Stimulated activated CD8-positive, alpha-beta memory T cell treated with anti-CD3 and anti-CD28 coated beads, Interleukin-7, amount 100 ng/mL, for 1 hour (primary cell): ENCODE measurements at places on chromosomes 4 and X.

- no peak for DNase-seq
Observed at GRCh38 chrX:72308566-72309296, 3.0 kb upstream of the CITED1 start.

DNA sequence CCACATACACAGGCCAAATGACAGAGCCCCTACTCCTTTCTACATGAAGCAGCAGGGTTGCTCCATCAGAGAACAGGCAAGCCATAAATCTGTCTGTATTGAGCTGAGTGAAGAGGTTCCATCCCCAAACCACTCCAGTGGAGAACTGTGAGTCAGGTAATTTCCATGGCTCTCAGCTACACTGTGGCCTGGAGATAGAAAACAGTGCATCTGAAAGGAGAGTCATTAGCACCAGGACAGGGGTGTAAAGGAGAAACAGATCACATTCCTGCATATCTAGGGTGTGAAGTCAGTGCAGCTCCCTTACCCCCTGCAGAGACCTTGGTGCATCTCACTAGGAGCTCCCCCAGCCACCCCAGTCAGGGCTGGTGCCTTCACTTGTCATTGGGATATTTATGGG lies 314.7 kb downstream of the CHIC1 start:
- no peak for DNase-seq

DNA sequence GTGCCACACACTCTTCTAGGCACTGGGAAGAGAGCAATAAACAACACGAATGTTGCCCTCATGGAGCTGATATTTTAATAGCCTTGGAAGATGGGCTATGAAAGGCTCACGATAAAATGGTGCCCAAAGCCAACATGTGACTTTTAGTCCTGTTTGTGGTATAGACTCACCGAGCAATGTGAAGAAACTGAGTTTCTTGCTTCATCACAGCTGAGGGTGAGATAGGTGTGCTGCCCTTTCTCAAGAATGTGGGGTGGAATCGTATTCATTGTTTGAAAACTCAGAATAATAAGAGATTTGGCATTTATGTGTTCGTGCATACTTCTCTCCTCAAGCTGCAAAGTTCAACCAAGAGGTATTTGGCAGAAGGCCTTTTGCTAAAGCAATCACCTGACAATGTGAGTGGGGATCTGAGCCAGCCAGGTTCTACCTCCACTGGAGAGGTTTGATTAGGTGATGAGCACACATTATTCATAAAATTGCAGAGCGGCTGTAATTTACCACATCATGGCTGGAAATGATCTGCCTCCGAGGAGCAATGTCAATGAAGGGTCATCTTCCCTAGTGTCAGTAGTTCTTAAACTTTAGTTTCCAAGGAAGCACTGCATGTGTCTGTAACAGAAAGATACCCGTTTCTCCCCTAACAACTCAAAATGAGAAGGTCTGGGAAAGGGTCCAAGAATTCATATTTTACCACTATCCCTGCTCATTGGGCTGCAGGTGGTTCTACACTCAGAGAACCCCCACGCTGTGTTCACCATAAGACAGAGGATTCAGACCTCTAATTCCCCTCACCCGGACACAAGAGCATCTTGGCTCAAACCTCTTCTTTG lies 41.9 kb upstream of the CBR4 start:
- DNase-seq = no peak

- no peak for DNase-seq
Observed at GRCh38 chr4:118340109-118340508, 12.7 kb downstream of the PRSS12 start.

DNA sequence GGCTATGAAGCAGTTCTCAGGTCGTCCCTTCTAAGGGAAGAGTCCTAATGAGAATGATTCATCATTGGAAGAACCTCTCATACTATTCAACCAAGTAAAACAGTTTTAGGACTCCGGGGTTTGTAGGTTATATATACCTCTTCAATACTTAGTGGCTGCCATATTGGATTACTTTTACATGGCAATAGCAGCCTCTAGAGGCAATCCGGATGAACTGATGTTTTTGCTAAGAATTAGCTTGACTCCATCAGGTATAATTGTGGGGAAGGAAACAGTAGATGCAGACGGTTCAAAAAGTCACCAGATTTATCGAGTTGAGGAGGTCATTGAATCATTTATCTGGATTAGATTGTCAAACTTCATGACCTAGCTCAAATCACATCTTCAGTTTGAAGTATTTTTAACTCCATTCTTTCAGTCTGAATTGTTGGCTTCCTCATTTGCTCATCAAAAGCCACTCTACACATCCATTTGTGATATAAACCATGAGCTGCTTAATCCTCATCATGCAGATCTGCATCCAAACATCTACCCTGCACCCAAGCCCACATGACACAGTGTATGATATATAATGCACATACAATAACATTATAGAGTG lies 28.4 kb downstream of the GUCY1B1 start:
- no peak for DNase-seq

DNA sequence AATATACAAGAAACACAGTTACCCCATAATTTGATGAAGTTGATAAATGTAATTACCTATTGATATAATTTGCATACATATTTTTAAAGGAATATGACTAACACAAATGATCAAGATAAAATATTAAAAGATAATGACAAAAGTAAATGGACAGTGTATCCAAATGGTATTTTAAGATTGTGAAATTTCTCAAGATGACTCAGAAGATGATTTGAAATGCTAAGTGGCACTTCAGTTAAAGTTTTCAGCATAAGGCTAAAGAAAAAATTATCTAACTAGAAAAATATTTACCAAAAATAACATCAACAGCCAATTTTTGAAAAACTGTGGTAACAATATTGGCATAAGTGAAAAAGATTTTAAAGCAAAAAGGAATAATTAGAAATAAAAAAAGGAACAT lies 248.4 kb upstream of the NDST4 start:
- no peak for DNase-seq

DNA sequence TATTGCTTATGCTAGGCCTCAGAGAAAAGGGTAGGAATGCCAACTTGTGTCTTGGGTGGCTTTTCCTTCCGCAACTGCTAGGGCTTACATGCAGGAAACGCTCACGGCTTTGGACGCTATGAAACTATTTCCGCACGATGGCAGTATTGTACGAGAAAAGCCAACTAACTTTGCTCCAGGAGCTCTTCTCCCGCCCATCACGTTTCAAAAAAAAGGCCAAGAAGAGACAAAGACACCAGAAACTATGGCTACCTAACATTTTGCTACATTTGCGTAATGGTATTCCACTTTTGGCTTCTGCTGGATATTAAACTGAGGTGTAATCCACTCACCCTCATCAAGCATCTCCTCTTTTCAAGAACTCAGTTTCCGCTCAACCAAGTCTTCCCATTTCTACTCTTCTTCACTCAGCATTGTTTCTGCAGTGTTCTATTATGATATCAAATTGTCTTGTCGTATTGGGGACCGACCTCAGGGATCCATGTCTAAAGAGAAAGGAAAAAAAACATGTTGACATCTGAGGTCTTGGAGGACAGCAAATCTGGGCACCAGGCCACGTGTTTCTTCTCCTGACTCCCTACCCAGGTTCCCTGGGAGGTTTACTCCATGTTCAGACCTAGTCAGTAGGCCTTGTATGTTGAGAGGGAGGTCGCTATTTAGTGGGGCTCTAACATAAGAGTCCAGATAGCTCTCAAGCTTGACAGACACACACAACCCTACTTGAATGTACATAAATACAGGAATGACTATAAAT lies 239.4 kb upstream of the STK26 start:
- no peak for DNase-seq

- DNase-seq = no peak
Observed at GRCh38 chrX:152814048-152814447, 16.5 kb downstream of the CETN2 start.

- no peak for DNase-seq
Observed at GRCh38 chr4:150310159-150310895, 232.1 kb downstream of the DCLK2 start.
